ENCODE measurements at places on chromosomes 11 and 22. TPM values are rescaled to one million over a fixed set of nuclear protein-coding genes. Genes with fewer than 3 reads are reported as not detected.

GRCh38 chr22:46172522-46173110, 22.3 kb downstream of the PPARA start:
- no peak for DNase-seq
- no peaks in the 10 kb centered on the region for H3K27me3 ChIP-seq
- H3K36me3 ChIP-seq, result no peaks in the 10 kb centered on the region
- no peaks in the 10 kb centered on the region for H3K4me1 ChIP-seq
- no peak overlapping the region for H3K27ac ChIP-seq

DNA sequence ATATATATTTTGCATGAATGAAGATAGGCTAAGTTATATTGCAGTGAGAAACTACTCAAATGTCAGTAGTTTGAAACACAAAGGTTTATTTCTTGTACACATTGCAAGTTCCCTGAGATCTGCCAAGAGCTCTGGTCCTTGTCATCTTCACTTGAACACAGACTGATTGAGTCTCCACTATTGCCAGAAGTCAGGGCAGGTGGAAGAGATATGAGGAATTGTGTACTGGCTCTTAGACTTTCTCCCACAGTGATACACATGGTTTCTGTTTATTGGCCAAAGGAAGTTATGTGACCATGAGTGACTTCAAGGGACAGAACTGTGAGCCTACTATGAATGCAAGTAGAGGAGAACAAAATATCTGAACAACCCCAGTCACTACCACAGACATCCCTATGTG, 44.2 kb downstream of the PPFIBP2 start:
- H3K27me3 ChIP-seq, result no peaks in the 10 kb centered on the region
- H3K36me3 ChIP-seq, result no peaks in the 10 kb centered on the region
- no peak overlapping the region for H3K27ac ChIP-seq
- H3K4me1 ChIP-seq, result peaks cover 16% of the 10 kb centered on the region
- DNase-seq, result no peak
- H3K4me3 ChIP-seq, result no peak overlapping the region

GRCh38 chr11:134483857-134484256, 71.8 kb upstream of the B3GAT1 start:
- H3K27me3 ChIP-seq, result no peaks in the 10 kb centered on the region
- H3K4me1 ChIP-seq, result no peaks in the 10 kb centered on the region
- H3K36me3 ChIP-seq, result no peaks in the 10 kb centered on the region
- H3K27ac ChIP-seq, result no peak overlapping the region

DNA sequence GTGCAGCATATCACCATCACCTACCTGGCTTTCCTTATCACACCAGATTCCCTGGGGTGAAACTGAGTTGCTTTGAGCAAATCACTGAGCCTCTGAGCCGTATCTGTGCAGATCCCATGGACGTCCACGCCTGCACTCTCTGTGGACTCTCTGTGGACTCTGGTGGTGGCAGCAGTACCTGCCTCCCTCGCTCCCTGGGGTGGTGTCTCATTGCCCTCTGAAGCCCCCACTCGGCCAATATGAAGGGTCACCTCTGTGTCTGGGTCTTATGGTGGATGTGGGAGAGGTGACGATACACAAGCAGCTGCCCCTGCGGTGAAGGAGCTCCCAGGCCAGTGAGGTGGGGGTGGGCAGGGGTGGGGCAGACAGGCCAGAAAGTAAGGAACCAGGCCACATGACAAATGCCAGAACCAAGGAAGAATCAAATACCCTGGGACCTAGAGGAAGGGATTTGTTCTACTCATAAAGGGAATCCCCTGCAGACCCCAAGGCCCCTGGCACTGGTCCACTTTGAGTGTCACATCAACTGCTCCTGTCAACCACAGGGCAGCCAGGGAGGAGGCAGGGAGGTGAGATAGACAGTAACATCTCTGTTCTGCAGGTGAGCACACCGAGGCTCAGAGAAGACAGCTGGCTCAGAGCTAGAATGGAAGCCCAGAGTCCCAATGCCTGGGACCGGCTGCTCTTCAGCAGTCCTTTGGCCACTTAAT, 9.2 kb upstream of the CHST1 start:
- H3K4me3 ChIP-seq, result no peak overlapping the region
- DNase-seq, result no peak
- H3K27me3 ChIP-seq, result peaks cover 2% of the 10 kb centered on the region
- no peak overlapping the region for H3K27ac ChIP-seq
- peaks cover 8% of the 10 kb centered on the region for H3K4me1 ChIP-seq

DNA sequence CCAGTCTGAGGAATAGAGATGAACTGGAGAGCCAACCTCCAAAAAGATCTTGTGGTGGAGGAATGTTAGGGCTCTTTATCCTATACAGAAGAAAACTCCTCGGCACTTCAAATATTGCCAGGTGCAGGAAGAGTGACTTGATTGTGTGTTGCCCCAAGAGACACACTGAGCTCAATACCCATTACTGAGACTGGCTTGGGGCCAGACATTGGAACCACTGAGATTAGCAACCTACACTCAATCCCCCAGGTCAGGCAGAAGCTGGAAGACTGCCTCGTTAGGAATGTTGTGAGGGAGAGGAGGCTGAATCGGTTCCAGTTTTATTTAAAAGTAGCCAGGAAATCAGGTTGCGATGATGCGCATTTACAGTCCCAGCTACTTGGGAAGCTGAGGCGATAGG, 2.4 kb upstream of the SGSM3 start:
- H3K4me3 ChIP-seq, result no peak overlapping the region
- H3K27ac ChIP-seq, result no peak overlapping the region
- H3K4me1 ChIP-seq, result no peaks in the 10 kb centered on the region
- H3K27me3 ChIP-seq, result no peaks in the 10 kb centered on the region

GRCh38 chr11:14673824-14674405, 30.3 kb downstream of the PDE3B start:
- H3K4me3 ChIP-seq, result no peak overlapping the region
- H3K27ac ChIP-seq, result no peak overlapping the region
- DNase-seq, result no peak
- no peaks in the 10 kb centered on the region for H3K27me3 ChIP-seq

- H3K27ac ChIP-seq, result no peak overlapping the region
- H3K36me3 ChIP-seq, result no peaks in the 10 kb centered on the region
- no peaks in the 10 kb centered on the region for H3K27me3 ChIP-seq
- H3K4me3 ChIP-seq, result no peak overlapping the region
These were observed 9.9 kb downstream of the TESMIN start for GRCh38 chr11:68741463-68741862.

- DNase-seq, result no peak
- no peaks in the 10 kb centered on the region for H3K27me3 ChIP-seq
- no peak overlapping the region for H3K4me3 ChIP-seq
- H3K27ac ChIP-seq, result no peak overlapping the region
These were observed 317.6 kb upstream of the FAT3 start for GRCh38 chr11:91906871-91907624.

DNA sequence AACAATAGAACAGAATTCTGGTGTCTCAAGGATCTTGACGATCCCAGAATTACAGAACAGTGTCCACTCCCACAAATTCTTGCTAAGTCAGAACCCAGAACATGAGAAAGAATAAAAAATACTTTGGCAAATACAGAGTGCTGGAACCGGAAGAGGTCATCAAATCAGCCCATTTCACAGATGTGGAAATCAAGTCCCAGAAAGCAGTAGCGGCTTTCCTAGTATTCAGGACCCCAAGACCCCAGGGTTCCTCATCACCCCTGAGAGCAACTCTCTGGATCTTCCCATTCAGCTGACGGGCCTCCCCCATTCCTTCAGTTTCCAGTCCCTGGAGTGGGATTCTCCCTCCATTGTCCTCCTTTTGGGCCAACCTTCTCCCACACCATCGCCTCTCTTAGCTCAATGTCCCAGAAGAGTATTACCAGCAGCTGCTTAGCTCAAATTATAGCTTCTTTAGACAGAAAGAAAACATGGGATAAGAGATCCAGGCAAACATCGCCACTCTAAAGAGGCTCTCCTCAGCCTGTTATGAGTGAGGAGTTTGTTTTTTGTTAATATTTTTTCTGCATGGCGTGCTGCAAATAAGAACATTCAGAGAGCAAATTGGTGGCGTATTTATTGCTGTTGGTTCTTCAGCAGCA, 268.3 kb downstream of the MN1 start:
- H3K36me3 ChIP-seq, result no peaks in the 10 kb centered on the region
- H3K27me3 ChIP-seq, result no peaks in the 10 kb centered on the region
- no peak overlapping the region for H3K27ac ChIP-seq
- H3K4me1 ChIP-seq, result no peaks in the 10 kb centered on the region
- H3K4me3 ChIP-seq, result no peak overlapping the region
- DNase-seq, result no peak

DNA sequence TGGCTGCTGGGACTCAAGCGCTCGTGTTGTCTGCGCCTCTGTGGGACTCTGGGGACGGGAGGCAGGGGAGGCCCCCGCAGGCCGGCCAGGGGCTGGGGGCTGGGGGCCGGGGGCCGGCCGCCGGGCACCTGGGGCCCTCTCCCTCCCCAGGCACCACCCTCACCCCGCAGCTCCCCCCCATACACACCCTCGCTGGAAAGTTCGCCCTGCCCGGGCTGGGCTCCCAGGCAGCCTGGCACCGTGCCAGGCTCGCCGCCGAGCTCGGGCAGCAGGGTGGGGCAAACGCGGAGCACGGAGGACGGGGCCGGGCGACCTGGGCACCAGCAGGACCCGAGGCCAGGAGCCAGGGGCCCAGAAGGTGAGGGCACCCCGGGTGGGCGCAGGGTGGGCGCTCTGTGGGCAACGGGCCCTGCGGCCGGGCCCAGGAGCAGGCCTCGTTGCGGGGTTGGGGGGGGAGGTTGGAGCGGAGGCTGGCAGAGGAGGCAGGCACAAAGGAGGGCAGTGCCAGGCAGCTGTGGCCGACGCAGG, 76.7 kb upstream of the WNT7B start:
- H3K27ac ChIP-seq, result peak overlapping the region; percentile 65
- no peaks in the 10 kb centered on the region for H3K36me3 ChIP-seq
- H3K4me3 ChIP-seq, result peak overlapping the region; percentile 80
- no peaks in the 10 kb centered on the region for H3K27me3 ChIP-seq
- peaks cover 31% of the 10 kb centered on the region for H3K4me1 ChIP-seq

DNA sequence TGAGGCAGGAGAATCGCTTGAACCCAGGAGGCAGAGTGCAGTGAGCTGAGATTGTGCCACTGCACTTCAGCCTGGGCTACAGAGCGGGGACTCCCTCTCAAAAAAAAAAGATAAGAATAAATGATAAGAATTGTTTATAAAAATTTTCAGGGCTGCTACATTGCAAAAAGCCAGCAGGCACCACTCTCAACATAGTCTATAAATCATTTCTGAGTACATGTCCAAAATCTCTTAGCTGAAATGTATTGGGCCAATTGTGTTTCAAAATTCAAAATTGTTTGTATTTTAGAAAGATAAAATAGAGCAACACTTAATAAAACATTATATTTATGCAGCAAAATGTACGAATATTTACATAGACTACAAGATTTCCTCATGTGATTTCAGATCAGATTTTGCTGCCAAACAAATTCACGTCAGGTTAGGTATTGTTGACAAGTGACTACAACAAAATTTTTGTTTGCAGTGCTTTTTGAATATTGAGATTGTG, 13.9 kb downstream of the PGR start:
- no peak overlapping the region for H3K27ac ChIP-seq
- no peak for DNase-seq
- H3K36me3 ChIP-seq, result no peaks in the 10 kb centered on the region
- no peaks in the 10 kb centered on the region for H3K27me3 ChIP-seq
- no peak overlapping the region for H3K4me3 ChIP-seq
- H3K4me1 ChIP-seq, result no peaks in the 10 kb centered on the region

GRCh38 chr22:46686221-46687047, 51.6 kb downstream of the CERK start:
- H3K4me3 ChIP-seq, result no peak overlapping the region
- H3K4me1 ChIP-seq, result peaks cover 26% of the 10 kb centered on the region
- no peak for DNase-seq
- no peaks in the 10 kb centered on the region for H3K27me3 ChIP-seq

DNA sequence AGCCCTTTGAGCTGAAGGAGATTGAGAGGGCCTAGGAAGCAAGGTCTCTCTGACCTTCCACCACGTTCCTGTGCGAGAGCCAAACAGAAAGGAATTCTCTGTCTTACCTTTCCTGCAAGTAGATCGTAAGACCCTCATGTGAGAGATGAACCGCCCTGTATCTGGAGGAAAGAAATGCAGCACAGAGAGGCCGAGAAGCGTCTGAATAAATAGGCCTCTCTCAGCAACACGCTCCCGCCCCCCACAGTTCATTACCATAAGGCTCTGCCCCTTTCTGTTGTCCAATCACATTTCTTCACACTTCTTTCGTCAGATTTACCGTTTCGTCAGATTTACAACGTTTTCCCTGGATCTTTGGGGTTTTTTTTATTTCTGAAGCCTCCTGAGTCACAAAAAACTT, 90.3 kb downstream of the BLID start:
- no peak overlapping the region for H3K27ac ChIP-seq
- H3K27me3 ChIP-seq, result no peaks in the 10 kb centered on the region
- no peak for DNase-seq
- H3K4me3 ChIP-seq, result no peak overlapping the region
- H3K4me1 ChIP-seq, result no peaks in the 10 kb centered on the region
- no peaks in the 10 kb centered on the region for H3K36me3 ChIP-seq

DNA sequence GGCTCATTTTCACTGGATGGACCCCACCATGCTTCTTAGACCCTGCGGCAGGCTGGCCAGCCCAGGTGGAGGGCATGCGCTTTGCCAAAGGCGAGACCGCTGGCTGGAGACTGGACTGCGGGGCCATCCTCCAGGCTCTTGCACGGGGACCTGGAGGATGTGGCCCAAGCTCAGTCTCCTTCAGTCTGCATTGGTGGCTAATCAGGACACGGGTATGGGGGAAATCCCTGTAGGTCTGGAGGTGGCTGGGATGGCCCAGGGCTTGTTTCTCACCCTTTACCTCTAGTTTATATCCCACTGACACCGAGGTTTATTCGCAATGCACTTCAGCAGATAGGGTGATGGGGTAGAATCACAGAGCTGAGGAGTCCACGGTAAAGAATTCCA, 45.0 kb downstream of the BCR start:
- no peaks in the 10 kb centered on the region for H3K36me3 ChIP-seq
- H3K27me3 ChIP-seq, result no peaks in the 10 kb centered on the region
- DNase-seq, result no peak
- peaks cover 10% of the 10 kb centered on the region for H3K4me1 ChIP-seq
- no peak overlapping the region for H3K4me3 ChIP-seq
- H3K27ac ChIP-seq, result no peak overlapping the region

DNA sequence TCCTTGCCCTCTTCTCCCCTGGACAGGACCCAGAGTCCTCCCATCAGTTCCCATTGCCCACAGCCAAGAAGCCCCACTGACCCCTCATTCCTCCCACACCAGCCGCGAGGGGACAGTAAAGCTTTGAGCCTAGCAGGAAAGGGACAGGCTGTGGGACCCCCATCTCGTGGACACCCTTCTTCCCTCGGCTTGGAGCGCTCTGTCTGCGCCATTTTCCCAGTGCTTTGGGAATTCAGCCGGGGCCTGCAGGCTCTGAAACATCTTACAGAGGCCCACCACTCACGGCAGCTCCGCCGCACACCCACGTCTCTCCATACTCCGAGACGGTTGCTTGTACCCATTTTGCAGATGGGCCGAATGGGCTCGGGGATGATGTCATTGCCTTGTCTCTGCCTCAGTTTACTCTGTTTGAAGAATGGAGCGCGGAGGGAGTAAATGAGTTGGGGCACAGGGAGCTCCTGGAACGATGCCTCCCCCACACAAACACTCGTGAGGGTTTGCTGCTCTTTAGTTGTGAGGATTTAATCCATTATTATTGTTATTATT, 447.7 kb downstream of the TBC1D22A start:
- no peaks in the 10 kb centered on the region for H3K36me3 ChIP-seq
- H3K4me1 ChIP-seq, result no peaks in the 10 kb centered on the region
- no peaks in the 10 kb centered on the region for H3K27me3 ChIP-seq
- H3K4me3 ChIP-seq, result no peak overlapping the region

The APOL1 gene
- 28.6 TPM for total RNA-seq

The BEST1 gene
- 0.13 TPM for total RNA-seq

The POU2AF3 gene
- total RNA-seq, result not detected
